Stimulated activated CD4-positive, alpha-beta T cell treated with anti-CD3 and anti-CD28 coated beads, Interleukin-15, amount 100 ng/mL, for 1 hour (primary cell): ENCODE measurements at places on chromosomes 3 and 15.

- no peak for DNase-seq
These were observed 103.1 kb upstream of the TNIK start for GRCh38 chr3:171563298-171563697.

DNA sequence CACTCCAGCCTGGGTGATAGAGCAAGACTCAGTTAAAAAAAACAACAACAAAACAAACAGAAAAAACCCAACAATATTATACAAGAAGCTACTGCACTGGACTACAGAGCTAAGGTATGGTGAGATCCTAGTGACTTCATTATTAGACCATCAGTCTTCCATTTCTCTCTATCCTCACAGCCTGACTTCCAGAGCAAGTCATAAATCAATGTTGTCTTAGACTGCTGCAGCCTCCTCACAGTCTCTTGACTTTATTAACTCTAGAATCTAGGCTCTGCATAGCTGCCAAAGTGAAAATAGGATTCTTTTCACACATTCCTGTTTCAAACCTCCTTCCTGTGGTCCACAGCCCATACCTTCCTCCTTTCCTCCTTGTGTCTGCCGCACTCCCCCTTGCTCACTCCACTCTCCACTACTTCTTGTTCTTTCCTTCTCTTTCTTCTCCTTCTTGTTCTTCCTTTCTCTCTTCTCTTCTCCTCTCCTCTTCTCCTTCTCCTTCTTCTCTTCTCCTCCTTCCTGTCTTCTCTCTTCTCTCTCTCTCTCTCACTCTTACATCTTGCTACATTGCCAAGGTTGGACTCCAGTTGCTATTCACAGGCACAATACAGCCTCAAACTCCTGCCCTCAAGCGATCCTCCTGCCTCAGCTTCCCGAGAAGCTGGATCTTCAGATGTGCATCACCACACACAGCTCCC, 49.4 kb downstream of the CCR4 start:
- DNase-seq = no peak

DNA sequence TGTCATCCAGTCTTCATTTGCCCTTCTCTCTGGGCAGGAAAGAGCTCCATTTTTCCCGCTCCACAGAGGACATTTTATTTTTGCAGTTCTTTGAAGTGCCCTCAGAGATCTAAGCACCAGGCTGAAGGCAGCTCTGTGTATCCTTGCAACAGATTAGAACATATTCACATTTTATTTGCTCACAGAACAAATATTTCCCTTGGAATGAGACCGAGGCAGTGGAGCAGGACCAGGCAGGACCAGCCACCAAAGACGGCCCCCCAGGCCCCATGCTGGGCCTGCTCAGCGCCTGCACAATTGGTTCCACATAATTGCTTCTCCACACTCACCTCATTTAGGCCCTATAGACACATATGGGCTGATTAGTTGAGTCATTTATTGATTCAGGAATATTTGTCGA, 15.7 kb upstream of the ETV5 start:
- no peak for DNase-seq

DNA sequence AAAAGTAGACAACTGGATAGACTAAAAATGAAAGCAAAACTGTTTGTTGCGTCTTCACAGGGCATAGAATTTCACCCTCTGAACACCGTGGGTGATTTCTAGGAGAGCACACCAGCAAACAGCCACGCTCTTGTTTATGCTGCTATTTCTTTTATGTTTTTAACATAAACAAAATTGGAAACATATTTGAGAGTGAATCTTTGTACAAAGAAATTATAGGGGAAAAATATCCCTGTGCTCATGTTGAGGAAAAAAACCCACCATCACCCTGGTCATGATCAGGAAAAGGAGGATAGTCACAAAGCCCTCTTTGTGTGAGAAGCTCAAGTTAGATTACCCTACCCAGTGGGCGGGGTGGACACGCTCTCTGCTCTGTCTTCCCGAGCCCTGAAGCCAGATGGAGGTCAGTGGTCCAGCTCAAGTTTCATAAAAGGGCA, 313.3 kb downstream of the SATB1 start:
- no peak for DNase-seq

- no peak for DNase-seq
These were observed 608.4 kb downstream of the CADM2 start for GRCh38 chr3:85567071-85567676.

DNA sequence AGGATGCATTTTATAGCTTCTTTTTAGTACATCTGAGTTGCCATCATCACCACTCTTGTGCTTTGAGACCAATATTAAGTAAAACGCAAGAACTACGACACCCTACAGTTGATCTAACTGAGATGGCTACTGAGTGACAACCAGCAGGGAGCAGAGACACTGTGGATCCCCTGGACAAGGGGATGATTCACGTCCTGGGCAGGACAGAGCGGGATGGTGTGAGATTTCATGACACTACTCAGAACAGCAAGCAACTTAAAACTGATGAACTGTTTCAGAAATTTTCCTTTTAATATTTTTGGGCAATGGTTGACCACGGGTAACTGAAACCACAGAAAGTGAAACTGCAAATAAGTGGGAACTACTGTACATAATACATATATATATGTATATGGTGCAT, 299.2 kb downstream of the ADAMTS17 start:
- DNase-seq = no peak

DNA sequence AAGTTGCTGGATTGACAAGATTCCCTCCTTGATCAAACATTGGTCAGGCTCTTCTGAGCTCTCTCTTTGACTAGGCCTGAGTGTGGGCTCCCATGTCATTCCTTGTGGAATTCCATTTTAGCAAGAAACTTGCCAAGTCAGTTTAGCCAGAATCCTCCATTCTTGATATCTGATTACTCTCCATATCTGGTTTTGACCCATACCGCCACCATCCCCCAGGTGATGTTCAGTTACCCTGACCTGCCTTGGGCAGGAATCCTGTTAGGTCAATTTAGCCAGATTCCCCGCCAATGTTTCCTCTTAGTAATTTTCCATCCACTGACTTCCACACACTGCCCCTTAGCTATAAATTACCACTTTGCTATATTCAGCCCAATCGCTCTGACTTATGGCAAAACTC, 1.0 kb upstream of the PCCB start:
- no peak for DNase-seq

DNA sequence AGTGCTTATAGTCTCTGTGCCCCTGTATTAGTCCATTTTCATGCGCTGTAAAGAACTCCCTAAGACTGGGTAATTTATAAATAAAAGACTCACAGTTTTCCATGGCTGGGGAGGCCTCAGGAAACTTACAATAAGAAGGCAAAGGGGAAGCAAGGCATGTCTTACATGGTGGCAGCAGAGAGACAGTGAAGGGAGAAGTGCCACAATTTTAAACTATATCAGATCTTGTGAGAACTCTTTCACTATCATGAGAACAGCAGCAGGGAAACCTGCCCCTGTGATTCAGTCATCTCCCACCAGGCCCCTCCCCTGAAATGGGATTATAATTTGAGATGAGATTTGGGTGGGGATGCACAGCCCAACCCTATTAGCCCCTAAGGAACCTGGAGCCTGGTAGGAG, 243.2 kb downstream of the EDEM1 start:
- no peak for DNase-seq

DNA sequence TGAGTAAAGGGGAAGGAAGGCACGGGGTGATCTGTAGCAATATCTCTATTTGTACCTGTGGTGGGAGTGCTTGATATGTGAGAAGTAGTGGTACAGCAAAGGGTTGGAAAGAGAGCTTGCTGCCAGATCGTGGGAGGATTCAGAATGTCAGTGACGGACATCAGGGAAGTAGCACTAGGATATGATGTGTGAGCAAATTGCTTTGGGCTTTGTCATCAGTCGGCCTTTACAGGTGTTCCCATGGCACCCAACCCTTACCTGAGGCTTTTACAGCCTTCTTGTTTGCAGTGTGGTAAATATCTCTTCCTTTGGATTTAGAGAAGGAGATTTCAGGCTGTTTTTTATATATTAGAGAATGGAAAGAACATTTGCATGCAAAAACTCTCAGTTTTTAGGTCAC, 29.8 kb downstream of the IL1RAP start:
- no peak for DNase-seq

DNA sequence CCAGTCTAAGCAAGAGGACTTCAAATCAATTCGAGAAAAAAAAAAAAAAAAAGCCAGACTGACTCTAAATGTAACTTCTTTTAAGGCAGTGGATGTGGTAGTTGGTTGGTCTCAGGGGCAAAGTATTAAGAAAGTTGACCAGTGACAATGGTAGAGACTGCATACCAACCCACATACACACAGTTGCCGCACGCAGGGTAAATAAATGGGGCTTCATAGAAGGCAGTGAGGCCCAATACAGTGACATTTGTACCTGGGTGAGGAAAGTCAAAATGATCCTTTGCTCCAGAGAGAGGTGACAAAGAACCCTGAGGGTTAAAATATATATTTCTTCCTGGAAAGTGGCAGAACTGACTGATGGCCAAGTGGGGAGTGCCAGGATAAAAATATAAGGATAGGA, 100.8 kb upstream of the MEX3B start:
- no peak for DNase-seq

- DNase-seq = no peak
These were observed 89.4 kb downstream of the COL6A6 start for GRCh38 chr3:130606336-130606735.

GRCh38 chr15:78854833-78855372, 17.8 kb upstream of the MORF4L1 start:
- no peak for DNase-seq

- DNase-seq = no peak
These were observed 3.3 kb upstream of the PLCB2 start for GRCh38 chr15:40310993-40311392.

- no peak for DNase-seq
These were observed 4.7 kb downstream of the C3orf18 start for GRCh38 chr3:50562861-50563260.

DNA sequence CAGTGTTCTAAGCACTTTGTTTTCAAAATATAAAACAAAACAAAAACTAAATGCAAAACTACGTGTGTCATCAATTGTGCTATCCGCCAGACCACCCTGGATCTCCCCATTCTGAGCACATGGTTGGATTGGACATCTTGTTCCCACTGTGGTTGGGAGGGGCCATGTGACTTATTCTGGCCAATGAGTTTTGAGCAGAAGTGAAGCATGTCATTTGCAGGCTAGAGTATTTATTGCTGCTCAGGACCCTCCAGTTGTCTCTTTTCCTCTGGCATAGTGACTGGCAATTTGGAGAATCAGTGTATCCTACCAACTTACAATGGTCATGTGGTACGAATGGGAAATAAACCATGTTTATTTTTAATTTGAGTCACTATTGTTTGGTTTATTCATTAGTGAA, 70.2 kb upstream of the ST8SIA2 start:
- DNase-seq = no peak

GRCh38 chr3:33231756-33232465, 13.3 kb upstream of the SUSD5 start:
- no peak for DNase-seq

DNA sequence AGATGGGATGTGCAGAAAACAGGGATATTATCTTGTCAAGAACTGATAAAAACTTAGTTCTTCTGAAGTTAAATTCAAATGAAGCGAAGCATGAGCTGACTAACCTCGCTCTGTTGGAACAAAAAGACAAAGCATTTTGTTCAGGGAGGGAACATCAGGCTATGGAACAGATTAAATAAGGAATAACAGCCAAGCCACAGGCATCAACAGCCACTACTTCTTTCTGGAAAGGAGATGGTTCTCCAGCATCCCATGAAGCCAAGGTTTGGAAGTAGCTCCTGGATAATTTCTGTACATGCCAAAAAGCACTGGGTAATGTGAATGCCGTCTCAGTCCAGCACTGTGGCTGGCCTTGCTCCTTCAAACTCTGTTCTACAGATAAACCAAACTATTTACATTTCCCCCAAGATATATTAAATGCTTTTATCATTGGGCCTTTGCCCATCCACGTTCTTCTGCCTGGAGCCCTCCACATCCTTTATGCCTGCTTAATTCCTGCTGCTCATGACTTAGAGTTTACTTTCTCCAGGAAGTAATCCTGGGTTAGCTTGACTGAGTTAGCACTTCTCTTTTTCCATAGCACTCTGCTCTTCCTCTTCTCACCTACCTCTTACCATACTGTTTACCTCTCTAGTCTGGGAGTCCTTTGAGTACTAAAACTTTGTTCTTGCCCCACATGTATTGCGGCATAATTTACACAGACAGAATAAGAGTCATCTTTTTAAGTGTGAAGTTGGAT, 232.0 kb downstream of the CLSTN2 start:
- no peak for DNase-seq

GRCh38 chr3:46995901-46996562, 16.6 kb downstream of the NBEAL2 start:
- DNase-seq = no peak

DNA sequence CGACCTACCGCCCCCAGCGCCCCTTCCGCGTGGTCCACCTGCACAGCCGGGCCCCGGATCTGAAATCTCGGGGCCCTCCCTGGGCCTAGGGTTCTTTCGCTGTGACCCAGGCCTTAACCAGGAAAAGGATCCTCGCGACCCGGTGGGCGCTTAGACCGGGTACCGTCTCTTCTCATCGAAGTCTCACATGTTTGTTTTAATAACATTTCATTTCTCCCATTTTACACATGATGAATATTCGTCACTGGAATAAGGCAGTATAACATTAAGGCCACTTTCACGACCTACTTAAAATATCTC, 277 bp upstream of the DALRD3 start:
- DNase-seq = no peak

DNA sequence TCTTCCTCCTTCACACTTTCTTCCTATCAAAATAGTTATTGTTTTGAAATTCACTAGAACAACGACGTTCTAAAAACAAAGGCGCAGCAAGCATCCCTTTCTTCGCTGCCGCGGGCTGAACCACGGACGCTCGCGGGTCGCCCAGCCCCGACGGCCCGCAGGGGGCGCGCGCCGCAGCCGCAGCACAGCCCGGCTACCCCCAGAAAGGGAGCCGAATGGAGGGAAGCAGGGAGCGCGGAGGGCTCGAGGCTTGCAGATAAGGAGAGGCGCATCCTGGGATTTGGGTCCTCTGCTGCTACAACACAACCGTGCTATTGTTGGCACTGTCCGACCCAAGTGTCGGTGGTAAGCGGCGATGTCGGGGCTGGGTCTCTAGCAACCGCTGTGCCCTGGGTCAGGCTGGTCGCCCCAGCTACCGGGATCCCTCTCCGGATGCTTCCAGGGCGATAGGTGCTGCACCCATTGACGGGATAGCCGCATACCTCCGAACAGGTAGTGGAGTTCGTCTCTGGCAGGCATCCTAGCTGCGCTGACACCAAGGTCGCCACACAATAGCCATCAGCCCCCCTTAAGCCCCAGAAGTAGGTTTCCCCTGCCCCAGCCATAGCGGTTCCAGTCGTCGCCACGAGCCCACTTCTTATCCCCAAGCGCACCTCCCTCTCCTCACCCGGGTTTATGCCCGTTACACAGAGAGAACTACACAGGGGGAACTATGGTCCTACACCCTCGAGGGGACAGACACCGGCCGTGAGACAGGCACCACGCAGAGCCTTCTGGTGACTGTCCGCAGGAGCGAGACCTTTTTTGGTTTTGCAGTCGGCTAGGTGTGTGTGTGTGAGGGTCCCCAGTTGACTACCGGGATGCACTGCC, 6.0 kb downstream of the ONECUT1 start:
- DNase-seq = no peak

GRCh38 chr3:13069495-13069894, 3.7 kb downstream of the IQSEC1 start:
- DNase-seq = no peak

- DNase-seq = no peak
These were observed 222.0 kb downstream of the PYDC2 start for GRCh38 chr3:191682961-191683360.

- DNase-seq = no peak
These were observed 10.5 kb downstream of the LRRK1 start for GRCh38 chr15:100929641-100930042.

- no peak for DNase-seq
These were observed 295.4 kb upstream of the IL12A start for GRCh38 chr3:159693226-159693625.

GRCh38 chr15:80662129-80662528, 33.0 kb upstream of the ABHD17C start:
- DNase-seq = no peak

- DNase-seq = no peak
These were observed 40.7 kb upstream of the CHST2 start for GRCh38 chr3:143078883-143079282.
